NCI-H1048 (cell line): ENCODE measurements at places on chromosomes 6 and 20.

DNA sequence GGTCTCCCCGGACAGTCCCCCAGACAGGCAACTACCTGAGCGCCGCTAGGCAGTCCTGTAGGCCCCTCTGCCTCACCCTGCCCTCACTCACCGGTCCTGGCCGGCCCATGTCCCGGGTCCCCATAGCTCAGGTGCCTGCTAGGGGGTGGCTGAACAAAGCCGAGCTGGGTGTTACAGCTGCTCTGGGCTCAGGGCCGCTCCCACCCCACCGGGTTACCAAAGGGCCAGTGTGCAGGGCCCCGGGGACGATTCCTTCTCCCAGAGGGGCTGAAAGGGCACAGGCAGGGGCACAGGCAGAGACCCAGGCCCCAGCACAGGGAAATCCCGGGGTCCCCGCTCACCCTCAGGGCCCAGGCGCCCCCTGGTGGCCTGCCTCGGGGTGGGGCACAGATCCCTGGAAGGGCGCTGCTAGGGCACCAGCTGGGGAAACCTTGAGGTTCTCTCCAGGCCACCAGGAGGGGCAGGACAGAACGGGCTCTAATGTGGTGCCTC is 118.4 kb downstream of the GRM4 start:
- no peak for DNase-seq

DNA sequence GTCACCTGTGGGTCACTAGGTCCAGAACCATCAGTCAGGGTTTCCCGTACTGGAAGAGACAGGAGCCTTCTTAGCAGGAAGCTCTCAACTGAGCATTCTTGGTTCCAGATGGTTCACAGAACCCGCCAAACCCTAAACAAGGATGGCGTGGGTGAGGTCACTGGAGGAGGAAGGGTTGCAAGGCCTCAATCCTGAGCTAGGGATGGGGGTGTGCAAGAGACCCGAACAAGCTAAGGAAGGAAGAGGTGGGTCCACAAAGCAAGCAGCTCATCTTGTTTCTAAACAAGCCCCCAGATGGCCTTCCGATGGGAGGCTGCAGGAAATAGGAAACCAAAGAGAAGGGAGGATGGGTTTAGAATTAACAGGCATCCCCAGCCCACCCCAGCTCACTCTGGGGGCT is 92.7 kb downstream of the PREX1 start:
- DNase-seq = no peak

DNA sequence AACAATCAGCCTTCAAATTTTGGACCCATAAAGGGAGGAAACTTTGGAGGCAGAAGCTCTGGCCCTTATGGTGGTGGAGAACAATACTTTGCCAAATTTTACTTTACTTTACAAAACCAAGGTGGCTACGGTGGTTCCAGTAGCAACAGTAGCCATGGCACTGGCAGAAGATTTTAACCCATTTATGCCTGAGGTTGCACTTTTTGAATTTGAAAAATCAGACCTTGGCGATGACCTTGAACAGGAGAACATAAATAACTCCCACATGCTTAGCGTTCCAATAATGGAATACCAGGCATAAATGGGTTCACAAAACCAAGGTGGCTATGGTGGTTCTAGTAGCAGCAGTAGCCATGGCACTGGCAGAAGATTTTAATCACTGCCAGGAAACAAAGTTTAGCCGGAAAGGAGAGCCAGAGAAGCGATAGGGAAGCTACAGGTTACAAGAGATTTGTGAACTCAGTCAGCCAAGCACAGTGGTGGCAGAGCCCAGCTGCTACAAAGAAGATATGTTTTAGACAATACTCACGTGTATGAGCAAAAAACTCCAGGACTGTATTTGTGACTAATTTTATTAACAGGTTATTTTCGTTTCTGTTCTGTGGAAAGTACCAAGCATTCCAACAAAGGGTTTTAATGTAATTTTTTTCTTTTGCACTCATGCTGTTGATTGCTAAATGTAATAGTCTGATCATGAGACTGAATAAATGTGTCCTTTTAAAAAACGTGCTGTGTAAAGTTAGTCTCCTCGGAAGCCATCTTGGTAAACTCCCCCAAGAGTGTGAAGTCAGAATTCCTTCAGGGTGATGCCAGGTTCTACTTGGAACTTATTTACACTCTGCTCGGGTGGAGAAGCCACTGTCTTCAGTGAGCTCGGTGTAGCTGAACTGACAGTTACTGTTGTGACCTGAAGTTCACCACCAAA is 6.7 kb downstream of the SFT2D1 start:
- no peak for DNase-seq

DNA sequence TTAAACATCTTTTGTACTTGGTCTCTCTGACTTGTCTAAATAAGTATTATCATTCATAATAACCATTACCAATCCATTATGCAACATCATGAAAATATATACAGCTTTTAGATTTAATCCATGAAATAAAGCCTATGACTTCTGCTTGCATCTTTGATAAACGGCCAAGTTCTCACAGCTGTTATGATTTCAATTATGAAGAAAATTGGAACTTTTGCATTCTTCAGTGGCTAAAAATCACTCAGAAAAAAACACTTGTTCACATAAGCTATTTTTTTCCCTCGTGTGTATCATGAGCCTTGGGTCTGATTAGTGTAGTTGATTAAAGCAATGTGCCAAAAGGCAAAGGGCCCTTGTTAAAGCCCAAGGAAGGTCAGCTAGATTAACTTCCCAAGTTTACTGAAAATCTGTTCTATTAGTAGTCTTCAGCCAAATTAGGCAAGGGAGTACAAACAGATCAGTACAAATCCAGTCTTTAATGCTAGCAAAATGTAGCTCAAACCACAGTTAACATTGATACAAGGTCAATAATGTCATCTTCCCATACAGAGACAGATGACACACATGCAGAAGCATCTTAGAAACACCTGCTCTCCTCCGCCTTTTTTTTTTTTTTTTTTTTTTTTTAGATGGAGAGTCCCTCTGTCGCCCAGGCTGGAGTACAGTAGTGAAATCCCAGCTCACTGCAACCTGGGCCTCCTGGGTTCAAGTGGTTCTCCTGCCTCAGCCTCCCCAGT is 69.9 kb downstream of the SGK1 start:
- no peak for DNase-seq

DNA sequence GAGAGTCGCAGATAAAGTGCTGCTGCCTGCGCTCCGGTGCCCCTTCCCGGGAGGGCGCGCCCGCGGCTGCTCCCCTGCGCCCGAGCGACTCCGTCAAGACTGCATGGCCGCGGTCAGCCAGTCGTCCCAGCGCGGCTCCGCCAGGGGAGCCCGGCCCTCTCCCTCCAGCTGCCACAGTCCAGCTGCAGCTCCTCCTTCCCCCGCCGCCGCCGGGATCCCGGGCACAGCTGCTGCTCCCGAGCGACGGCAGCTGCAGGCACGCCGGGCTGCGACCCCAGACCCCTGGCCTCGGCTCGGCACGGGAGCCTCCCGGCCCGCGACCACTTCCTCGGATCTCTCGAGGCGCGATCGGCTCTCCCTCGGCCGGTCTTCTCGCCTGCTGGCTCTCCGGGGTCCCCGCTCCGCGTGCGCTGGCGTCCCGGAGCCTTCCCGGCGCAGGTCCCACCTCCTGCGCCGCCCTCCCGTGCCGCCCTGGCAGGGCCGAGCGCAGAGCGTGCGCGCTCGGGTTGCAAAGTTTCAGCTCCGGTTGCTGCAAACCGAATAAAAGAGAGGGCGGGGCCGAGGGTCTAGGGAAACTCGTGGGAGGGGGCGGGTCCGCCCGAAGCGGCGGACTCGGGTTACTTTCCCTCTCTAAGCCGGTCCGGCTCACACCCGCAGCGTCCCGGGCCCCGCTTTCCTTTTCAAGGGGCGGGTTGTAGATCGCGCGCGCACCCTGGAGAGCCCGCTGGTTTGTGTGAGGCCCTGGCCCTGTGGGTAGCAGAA is at the start of gene CNKSR3:
CNKSR3 (minus strand) TSS at position 542 of the 762 bp plus-strand sequence. CDS start 571 bp downstream, outside the sequence.
- peak; percentile 89 for DNase-seq

GRCh38 chr6:31784098-31784925 is 7.2 kb upstream of the VWA7 start:
- no peak for DNase-seq

DNA sequence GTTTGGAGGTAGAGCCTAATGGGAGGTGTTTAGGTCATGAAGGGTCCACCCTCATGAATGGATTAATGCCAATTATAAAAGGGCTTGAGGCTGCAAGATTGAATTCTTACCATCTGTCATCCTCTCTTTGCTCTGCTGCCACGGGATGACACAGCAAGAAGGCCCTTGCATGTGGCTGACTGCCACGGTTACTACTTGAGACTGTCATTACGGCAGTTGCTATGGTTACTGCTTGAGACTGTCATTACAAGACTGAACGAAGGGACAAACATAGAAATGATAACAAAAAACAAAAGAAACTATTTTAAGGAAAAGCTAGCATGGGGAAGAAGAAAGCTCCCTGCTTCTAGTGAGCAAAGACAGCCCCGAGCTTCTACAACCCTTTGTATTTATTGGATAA is 715.0 kb downstream of the TFAP2A start:
- no peak for DNase-seq
